Stimulated activated CD8-positive, alpha-beta memory T cell treated with anti-CD3 and anti-CD28 coated beads, Interleukin-7, amount 100 ng/mL, for 1 hour (primary cell): ENCODE measurements at places on chromosomes 7 and 10.

DNA sequence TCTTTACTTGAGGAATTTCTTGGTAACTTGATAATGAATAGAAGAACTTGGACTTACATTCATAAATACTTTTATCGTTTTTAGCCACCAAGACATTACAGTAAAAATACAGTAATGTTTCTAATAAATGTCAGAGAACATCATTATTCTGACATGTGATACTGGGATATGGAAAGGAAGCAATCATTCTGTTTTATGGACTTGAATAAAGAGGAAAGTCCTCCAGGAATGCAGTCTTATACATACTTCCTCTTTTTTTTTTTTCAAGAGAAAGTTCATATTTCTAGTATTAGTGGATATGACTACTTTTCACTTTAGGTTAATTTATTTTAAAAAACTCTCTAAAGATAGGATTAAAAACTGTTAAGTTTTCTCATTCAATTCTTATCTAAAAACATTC, 220.0 kb upstream of the SEMA3C start:
- DNase-seq = no peak

DNA sequence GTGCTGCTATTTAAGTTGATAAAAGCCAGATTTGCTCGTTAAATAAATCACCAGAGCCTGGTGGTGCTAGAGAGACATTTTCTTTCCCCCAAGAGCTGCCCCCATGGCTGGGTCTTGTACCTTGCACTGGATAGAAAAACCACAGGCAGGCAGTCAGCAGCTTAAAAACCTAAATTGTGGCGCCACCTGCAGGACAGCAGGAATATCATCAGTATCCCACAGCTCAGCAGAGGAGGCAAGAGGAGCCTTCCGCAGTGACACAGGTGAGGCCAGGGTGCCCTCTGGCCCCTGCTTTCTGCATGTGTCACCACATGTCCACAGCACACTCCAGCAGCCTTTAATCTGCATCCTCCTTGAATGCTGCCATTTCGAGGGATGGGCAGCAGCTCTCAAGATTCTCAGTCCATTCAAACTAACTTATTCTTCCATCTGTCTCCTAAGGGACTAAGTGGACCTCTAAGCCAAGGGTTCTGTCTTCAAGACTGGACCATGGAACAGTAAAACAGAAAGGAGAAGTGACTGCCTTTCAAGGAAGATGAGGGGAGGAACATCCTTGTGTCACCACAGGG, 4.5 kb upstream of the PLXNA4 start:
- DNase-seq = peak; percentile 32

DNA sequence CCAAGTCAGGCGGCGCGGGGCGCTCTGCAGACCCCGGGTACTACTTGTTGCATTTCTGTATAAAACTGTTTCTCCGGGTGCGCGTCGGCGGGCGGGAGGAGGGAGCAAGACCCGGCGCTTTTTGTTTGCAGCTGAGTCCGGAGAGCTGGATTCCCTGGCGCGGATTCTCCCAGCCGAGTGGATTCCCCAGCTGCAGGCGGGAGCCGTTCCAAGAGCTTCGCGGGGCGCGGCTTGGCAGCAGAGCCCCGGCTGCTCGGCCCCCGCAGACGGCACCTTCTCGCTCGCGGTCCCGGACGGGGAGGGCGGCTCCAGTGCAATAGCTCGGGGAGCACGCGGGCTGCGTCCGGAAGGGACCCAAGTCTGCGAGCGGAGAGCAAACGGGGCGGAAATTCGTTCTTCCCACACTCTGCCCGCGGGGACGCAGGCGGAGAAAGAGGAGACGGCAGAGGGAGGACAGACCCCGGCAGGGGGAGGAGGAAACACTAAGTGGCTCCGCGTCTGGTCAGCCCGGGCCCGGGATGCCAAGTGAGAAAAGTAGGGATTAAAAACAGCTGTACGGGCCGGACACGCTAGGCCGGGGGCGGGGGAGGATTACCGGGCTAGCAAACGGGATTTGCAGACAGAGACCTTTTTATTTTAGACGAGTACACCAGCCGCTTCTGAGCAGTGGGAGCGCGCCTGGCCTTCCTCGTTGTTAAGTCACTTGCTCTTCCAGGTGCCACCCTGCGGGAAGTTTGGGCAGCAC, at the start of gene TRIL:
Gene TRIL, minus strand, starts transcription at position 96 of the 745 bp plus-strand sequence. CDS start 284 bp downstream, outside the sequence.
- DNase-seq = no peak

- no peak for DNase-seq
Measured at GRCh38 chr7:134357486-134357885, 40.8 kb upstream of the SLC35B4 start.

GRCh38 chr7:134671609-134672008, 25.0 kb downstream of the BPGM start:
- DNase-seq = no peak

- DNase-seq = no peak
Measured at GRCh38 chr10:23834091-23834490, 374.8 kb upstream of the KIAA1217 start.

DNA sequence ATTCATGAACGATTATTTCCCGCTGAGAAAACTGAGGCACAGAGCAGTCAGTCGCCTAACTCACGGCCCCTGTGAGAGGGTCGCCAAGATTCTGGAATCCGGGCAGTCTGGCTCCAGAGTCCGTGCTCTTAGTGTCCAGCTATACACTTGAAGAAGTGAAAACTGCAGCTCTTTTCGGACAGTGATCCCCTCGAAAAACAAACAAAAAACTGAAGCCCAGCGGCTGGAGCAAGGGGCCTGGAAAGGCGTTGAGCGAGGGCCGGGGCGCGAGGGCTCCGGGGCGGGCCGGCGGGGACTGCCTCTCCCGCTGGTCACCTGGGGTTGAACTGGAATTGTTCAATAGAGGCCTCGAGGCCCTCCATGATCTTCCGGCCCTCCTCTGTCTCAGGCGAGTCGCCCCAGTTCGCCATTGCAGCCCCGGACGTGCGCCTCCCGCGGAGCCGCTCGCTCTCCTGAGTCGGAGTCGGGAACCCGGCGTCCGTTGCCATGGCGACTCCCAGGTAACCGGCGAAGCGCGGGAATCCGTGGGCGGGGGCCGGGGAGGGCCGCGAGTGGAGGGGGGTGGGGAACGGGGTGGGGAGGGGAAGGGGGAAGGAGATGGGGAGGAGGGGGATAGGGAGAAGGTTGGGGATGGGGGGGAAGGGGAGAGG, 881 bp downstream of the C10orf67 start:
- DNase-seq = no peak

GRCh38 chr10:35005868-35006267, 84.3 kb downstream of the CUL2 start:
- DNase-seq = no peak

GRCh38 chr10:58859526-58859925, 316.9 kb upstream of the PHYHIPL start:
- no peak for DNase-seq

DNA sequence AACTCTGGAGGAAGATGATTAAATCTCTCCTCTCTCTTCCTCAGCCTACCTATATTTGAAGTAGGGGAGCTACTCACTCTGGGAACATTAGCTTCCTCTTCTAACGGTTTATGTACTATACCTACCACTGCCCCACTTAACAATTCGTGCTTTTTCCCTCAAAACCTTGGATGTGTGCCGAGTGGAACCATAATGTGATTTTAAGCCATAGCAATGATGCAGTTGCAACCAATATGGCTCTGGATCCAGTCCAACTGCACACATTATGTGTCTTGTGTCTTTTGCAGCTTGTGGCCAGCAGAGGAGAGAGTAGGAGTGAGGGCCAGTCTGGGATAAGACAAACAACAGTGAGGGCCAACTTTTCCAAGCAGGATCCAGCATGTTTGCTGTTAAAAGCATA, 170.7 kb downstream of the GATA3 start:
- DNase-seq = no peak

- DNase-seq = no peak
Measured at GRCh38 chr7:33089142-33089541, 20.1 kb downstream of the RP9 start.

DNA sequence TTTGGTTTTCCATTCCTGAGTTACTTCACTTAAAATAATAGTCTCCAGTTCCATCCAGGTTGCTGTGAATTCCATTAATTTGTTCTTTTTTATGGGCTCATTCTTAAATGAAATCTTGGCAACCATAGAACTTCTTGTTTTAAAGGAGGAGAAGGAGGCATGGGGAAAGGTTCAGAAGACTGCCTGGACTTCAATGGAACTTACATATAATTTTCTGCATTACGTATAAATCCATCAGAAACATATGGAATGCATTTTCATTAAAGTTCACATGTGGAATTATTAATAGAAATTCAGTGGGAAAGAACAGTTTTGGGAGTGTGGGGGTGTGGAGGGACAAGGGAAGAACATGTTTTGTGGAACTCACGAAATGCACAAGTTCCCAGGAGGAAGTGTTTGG, 176.6 kb upstream of the PRKCQ start:
- no peak for DNase-seq

DNA sequence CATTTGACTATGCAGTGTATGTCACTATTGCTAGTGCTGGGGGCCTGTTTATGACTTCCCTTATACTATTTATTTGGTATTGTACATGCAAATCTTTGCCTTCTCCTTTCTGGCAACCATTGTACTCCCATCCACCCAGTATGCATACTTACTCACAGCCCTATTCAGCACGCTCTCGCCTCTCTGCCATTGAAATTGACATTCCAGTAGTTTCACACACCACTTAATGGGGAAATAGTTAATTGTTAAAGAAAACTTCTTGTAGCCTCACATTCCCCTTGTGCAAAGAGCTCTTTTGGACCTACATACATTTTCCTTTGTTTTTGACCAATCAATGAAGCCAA, 9.9 kb downstream of the CLDN12 start:
- no peak for DNase-seq

DNA sequence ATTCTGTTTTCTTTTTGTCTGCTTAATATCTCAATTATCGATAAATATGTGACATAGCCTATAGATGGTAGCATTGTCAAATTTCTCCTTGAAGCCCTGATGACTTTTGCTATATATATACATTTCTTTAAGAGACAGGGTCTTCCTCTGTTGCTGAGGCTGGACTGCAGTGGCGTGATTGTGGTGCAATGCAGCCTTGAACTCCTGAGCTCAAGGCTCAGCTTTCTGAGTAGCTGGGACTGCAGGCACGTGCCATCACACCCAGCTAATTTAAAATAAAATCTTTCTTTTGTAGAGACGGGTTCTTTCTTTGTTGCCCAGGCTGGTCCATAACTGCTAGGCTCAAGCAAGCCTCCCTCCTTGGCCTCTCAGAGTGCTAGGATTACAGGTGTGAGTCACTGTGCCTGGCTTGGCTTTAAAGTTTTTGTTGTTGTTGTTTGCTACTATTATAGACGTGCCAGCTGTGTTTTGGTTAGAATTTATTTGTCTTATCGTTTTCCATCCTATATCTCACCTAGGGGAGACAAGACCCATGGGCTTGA, 7.0 kb downstream of the UMAD1 start:
- DNase-seq = no peak

- no peak for DNase-seq
Measured at GRCh38 chr10:13613519-13613918, 26.8 kb downstream of the PRPF18 start.

- DNase-seq = no peak
Measured at GRCh38 chr7:88001744-88002530, 67.9 kb downstream of the ADAM22 start.

DNA sequence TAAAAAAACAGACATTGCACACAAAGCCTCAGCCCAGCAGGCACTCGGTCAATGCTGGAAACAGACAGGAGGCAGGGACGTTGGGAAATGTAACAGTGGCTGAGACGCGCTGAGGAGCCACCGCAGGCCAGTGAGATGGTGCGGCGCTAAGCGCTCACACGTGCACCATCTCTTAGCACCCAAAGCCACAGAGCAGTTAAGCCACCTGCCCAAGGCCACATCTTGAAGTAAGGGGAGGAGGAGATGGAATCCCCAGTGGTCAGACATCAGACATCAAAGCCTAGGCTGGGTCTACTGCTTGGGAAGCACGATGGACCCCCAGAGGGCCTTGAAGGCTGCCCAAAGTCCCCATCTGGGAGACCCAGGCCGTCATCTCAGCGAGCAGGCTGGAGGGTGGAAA, 15.6 kb downstream of the LAT2 start:
- DNase-seq = no peak

- no peak for DNase-seq
Measured at GRCh38 chr10:111083222-111084095, 6.6 kb downstream of the ADRA2A start.

GRCh38 chr7:27784399-27785053, 44.6 kb downstream of the TAX1BP1 start:
- no peak for DNase-seq

DNA sequence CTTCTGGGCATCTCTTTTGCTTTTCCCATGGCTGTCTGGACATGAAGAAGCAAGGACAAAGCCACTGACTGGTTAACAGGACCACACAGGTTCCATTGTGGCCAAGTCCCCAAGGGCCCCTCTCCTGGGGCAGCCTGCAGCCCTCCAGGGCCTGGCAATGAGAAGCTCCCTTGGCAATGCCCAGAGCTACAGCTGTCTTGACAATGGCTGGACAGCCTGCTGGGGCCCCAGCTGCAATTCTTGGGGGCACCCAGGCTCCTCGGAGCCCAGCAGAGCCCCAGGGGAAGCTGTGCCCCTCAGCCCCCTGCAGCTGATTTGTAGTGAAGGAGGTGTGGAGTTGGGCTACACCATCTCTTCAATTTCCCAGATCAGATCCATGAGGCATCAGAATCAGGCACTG, 384.9 kb upstream of the PODXL start:
- DNase-seq = no peak

DNA sequence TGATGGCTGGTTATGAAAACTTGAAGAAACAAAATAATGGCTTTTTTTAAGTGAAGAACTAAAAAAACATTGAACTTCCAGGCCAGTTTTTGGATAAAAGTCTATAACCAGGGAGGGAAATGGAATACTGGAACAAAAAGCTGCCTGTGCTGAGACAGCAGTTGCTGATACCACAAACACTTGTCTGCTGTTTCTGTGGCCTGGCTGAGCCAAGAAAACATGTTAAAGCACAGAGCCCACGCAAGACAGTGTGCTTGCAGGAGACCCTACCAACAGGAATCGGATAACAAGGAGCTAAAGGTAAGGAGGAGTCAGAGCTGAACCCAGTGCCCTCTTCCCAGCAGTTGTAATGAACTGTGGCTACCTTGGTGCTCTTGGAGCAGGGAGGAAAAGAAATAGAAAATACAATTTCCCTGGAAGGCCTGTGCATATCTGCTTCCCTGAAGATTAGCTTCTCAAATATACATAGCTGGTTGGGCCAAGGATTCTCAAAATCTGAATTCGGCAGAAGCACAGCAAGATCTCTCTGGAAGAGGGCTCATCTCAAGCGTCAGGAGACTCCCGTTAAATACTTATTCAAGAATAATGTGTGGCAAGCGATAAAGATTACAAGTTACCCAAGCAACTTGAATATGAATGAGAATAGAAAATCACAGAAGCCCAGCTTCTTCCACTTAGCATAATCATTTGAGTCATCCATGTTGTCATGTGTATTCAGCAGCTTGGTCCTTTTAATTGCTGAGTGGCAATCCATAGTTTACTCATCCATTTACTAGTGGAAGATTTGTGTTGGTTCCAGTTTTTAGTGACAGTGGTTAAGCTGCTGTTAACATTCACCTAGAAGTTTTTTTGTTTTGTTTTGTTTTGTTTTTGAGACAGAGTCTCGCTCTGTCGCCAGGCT, 87.6 kb downstream of the NOD1 start:
- no peak for DNase-seq

DNA sequence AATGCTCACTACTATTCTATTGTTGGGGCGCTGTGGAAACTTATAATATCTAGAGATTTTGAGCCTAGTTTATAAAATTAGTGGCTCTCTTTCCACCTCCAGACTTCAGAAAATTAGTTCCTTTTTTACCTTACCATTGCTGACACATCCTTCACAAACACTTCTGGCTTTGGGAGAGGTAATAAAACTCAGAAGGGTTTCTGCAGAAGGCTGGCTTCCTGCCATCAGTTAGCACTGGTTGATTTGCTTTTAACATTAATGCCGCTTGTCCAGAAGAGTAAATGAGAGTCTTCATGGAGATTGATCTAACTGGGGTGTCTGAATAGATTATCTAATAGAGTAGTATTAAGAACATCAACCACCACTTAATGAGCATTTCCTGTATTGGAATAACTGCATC, 20.3 kb downstream of the ACSM6 start:
- no peak for DNase-seq
